HepG2 (cell line): ENCODE measurements at places on chromosomes 1 and 21.

- DNase-seq: peak; percentile 75
Measured at GRCh38 chr1:15339570-15339969, 70.1 kb upstream of the EFHD2 start.

GRCh38 chr1:205429762-205430695 lies 8.2 kb upstream of the LEMD1 start:
- no peak for DNase-seq

GRCh38 chr1:7109901-7110300 lies 324.6 kb downstream of the CAMTA1 start:
- DNase-seq: no peak

GRCh38 chr1:230170622-230171021 lies 103.6 kb downstream of the GALNT2 start:
- DNase-seq: no peak

DNA sequence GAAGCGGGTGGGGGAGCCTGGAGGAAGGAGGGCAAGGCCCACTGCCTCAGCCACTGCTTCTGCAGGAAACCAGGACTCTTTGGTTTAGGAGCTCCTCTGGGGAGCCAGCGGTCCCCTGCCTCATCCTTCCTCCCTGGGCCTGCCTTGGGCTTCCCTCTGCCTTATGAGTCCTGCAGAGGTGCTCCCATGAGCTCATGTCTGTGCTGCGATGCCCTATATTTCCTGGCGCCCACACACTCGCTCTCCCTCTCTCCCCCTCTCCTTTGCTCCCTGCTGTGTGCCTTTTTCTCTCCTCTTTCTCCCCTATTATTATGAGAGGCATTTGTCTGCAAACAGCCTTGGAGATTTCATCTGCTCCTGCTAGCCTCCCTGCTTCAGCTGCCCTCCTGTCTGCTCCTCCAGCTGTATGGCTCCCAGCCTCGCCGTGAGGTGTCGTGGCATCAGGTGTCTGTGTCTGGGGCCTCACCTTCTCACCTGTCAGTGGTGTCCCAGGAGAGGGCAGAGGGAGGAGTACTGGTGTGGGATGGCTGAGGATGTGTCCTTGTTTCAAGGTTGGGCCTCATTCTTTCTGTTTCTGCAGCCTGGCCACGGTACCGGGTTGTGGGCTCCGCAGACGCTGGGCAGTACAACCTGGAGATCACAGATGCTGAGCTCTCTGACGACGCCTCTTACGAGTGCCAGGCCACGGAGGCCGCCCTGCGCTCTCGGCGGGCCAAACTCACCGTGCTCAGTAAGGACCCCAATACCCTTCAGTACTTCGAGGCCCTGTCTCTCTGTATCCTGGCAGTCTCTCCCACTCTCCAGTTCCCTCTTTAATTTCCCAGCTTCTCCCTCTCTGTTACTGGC lies 84.2 kb downstream of the KIRREL1 start:
- no peak for DNase-seq

GRCh38 chr21:31732597-31733550 lies 956 bp upstream of the SCAF4 start:
- peak; percentile 15 for DNase-seq

DNA sequence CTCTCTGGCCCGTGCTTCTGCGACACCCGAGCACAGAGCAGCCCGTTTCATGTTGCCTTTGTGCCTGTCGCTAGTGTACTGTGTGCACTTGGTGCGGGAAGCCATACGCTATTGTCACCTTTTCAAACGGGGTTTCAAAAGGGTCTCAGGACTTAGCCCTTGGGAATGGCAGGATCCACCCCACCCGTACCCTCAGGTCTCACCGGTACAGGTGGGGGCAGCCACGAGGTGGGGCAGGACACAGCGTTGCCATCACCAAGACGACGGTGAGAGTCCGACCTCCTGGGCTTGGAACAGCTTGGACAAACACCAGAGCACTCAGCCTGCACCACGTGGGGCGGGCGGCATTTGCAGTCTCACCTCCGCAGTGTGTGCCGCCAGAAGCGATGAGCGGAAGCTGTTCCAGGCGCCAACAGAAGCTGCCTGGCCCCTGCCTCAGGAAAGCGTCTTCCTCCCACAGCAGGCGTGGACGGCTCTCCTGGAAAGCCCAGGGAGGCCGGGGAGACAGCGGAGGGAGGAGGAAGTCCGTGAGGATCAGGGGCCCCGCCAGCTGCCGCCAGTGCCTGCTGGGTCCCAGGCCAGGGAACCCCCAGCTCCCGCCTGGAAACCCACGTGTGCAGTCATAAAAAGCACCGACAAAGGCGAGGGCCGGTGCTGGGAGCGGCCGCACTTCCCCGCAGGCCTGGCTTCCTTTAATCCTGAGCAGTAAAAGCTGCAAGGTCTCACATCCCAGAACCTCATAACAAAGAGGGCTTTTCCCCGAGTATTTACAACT lies 131.3 kb upstream of the ARHGEF16 start:
- peak; percentile 37 for DNase-seq

DNA sequence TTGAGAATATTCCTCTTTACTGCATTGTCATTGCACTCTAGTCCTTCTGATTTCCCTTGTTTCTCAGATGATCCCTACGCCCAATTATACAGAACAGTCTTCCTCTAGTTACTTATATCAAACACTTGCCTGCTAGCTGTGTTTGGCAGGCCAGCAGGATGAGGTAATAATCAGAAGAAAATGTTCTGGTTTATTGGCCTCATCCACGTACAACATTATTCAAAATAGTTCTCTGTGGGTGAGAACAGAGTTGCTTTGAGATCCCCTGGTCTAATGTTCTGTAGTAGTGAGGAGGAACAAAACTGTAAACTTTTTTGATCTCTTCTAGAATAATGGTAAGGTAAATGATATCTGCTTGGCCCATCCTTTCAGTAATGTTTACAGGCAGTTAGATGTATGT lies 22.3 kb upstream of the C1orf105 start:
- DNase-seq: no peak

DNA sequence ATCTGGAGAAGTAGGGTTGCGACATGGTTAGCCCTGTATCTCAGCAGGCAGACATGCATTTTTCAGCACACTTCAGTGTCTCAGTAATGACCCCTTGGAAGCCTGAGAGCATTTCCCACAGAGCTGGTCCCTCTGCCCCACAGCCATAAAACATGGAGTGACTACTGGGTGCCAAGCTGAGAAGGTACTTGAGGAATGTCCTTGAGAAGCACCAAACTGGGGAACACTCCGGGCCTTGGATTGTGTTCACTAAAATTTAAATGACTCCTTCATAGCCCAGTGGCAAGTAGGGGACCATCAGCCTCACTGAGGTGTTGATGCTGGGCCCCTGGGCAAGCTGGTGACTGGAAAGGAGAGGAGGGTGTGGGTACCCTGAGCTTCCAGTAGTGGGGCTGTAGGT lies 54.7 kb downstream of the KCNJ6 start:
- no peak for DNase-seq

GRCh38 chr1:36458910-36459309 lies 5.3 kb downstream of the MRPS15 start:
- no peak for DNase-seq

DNA sequence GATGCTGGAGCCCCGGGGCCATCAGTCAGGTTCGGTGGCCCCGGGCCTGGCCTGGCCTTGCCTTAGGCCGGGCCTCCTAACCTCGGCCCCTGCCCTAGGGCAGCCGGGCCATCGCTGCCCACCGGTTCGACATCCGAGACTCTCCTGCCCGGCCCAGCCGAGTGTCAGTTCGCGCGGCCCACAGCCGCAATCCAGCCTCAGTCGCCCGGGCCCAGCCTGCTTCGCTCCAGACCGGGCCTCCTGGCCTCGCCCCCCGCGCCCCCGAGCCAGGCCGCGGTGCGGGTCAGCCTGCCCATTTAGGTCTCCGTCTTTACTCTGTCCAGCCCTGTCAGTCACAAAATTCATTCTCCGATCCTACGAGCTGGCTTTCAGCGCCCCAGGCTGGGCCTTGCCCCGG lies 777 bp downstream of the LRRC41 start:
- no peak for DNase-seq

DNA sequence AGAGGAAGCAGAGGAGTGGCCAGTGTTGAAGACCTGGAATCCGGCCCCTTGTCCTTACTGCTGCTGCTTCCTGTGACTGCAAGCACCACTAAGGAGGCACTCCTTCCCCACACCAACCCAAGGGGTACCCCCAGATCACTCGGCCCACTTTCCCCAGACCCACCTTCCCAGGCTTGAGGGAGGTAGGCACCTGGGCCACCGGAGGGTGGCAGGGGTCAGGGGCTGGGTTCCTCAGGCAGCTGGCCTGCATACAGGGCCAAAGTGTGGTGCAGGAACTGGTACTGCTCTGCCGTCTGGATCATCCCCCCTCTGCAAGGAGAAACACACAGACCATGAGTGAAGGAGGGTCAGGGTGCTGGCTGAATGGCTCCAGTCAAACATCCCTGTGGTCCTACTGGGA lies 3.9 kb upstream of the ARL8A start:
- no peak for DNase-seq

- no peak for DNase-seq
Measured at GRCh38 chr1:16391411-16391810, 24.4 kb downstream of the SZRD1 start.

GRCh38 chr21:33325222-33326067 lies 675 bp downstream of the IFNAR1 start:
- peak; percentile 35 for DNase-seq

DNA sequence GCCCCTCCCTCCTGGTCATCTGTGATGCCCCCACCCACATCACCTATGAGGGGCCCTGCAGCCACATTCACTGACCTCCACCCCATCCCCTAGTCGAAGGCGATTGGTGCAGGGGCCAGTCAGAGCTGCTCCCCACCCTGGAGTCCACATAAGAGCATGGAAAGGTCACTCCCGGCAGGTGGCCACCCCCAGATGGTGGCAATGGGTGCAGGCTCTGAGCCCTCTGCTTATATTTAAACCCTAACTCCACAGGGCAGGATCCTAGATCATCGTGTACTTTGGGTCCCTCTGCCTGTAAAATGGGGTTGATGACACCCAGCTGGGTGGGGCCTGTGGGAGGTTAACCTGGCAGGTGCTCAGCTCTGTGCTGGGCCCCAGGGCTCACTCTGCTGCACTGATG lies 186.8 kb upstream of the C1orf174 start:
- DNase-seq: no peak

GRCh38 chr1:172832006-172832725 lies 173.3 kb downstream of the FASLG start:
- DNase-seq: no peak

DNA sequence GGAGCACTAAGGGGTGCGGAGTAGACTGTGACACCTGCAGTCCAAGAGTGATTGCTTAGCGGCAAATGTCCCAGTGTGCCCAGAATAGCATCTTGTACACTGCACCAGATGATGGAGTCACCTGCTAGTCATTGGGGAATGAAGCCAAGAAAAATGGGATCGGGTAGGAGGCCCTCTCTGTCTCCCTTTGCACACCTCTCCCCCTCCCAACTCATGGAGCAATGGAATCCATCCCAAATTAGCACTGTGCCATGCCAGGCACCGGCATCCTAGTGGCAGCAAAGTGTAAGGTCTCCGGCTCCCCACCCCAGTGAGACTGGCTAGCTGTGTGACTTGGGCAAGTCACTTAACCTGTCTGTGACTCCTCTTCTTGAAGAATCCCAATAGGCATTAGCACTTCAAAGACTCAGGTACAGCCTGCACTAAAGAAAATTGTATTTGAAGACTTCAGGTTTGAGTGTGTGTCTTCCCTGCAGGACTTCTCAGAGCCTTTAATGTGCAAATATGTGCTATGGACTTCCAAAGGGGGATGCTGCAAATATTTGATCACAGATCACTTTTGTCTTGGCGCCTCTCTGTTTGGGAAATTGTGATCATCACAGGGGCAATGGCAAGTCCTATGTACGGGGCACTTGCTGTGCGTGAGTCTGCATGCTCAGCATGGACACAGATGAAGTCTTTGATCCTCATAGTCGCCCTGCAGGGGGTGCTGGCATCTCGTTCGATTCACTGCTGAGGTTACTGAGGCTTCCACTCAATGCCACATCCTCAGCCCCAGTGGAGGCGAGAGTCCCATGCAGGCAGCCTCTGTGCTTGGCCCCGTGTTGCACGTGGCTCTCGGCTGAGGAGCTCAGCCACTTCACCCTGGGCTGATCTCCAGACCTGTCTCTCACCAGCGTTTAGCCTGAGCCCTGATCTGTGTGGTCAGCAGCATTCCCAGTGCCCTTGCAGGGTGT lies 272.9 kb upstream of the C1orf174 start:
- DNase-seq: peak; percentile 73

GRCh38 chr21:36260030-36260787 lies 59.8 kb upstream of the MORC3 start:
- peak; percentile 55 for DNase-seq

DNA sequence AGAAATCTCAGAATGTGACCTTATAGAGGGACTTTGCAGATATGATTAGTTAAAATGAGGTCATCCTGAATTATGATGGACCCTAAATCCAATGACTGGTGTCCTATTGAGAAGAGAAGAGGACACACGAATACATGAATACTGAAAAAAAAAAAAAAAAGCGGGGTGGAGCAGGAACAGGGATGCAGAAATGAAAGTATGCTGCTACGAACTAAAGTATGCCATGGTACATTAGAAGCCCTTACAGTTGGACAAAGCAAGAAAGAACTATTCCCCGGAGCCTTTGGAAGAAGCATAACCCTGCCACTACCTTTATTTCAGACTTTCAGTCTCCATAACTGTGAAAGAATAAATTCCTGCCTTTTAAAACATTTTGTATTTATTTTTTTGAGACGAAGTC lies 557.9 kb upstream of the NCAM2 start:
- no peak for DNase-seq

DNA sequence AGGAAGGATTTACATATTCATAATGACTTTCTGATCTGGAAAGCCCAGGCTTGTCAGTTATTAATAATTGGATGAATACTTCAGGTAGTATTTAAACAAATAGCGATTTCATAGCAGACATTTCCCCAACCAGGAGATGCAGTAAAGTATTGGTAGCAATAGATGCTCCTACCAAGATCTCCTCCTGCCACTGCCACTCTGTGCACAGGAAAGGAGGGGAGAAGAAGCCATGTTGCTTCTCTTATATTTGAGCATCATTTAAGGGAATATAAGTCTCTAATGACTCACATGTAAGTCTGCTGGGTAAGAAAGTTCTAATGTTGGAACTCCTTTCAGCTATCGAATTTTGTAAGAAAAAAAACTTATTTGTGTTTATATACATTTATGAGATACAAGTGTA lies 420 bp upstream of the IFI16 start:
- DNase-seq: no peak

- no peak for DNase-seq
Measured at GRCh38 chr1:925561-926421, 2.1 kb downstream of the SAMD11 start.

- DNase-seq: no peak
Measured at GRCh38 chr1:210428696-210429095, 100.0 kb downstream of the HHAT start.

GRCh38 chr1:63674238-63674864 lies 81.1 kb downstream of the PGM1 start:
- peak; percentile 94 for DNase-seq

DNA sequence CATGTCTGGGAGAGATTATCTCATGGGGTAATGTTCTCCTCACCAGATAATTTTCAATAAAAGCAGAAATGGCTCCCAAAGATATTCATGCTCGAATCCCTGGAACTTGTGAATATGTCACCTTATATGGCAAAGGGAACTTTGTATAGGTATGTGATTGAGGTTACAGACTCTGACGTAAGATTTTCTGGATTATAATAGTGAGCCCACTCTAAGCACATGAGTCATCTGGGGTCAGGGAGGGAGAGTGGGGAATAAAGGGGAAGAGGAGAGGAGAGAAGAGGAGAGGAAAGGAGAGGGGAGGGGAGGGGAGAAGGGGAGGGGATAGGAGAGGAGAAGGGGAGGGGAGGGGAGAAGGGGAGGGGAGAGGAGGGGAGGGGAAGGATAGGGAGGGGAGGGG lies 1193.9 kb downstream of the PLA2G4A start:
- DNase-seq: no peak

GRCh38 chr1:158506369-158506987 lies 34.5 kb downstream of the OR10R2 start:
- DNase-seq: peak; percentile 1
